ENCODE measurements at places on chromosomes 6 and 20.

DNA sequence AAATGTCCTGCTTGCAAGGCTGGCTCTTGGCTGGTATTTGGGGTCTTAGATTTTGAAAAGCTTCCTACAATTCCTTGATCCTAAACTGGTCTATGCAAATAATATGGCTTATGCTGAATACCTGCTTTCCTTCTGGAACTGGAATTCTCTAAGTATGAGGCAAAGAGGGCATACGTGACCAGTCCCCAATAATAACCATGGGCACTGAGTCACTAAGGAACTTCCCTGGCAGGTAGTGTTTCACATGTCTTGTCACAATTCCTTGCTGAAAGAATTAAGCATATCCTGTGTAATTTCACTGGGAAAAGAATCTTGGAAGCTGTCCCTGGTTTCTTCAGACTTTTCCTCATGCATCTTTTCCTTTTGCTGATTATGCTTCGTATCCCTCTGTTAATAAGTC is 106.5 kb downstream of the MMS22L start:
- DNase-seq, result no peak

GRCh38 chr6:143970456-143971218 is 37.4 kb downstream of the PLAGL1 start:
- DNase-seq, result no peak

GRCh38 chr20:36919715-36920333 is 31.7 kb downstream of the SAMHD1 start:
- DNase-seq, result no peak

- no peak for DNase-seq
Measured at GRCh38 chr6:83879746-83880145, 20.3 kb downstream of the CYB5R4 start.

DNA sequence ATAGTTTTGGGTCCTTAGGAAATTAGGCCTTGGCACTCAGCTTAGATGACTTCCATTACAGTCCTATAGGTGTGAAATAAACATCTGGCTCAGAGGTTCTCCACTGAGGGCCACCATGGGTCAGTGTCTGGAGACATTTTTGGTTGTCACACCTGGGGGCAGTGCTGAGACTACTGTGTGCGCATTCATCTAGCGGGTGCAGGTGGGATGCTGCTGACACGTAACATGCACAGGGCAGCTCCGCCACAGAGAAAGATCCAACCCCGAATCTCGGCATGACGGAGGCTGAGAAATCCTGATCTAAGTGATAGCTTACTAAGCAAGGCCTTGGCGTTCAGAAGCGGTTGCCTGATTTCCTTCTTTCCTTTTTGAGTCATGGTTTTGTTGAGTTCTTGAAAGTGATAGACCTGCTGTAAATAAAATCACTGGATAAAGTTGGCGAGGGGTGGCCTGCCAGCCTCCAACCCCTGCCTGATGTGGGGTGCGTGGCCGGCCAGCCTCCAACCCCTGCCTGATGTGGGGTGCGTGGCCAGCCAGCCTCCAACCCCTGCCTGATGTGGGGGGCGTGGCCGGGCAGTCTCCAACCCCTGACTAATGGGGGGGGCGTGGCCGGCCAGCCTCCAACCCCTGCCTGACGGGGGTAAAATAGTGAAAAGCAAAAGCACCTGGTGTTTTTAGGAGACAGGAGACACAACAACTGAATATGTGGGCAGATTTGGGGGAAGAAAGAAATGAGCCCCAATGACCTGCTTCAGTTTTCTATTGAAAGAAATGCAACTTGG is 158.1 kb downstream of the CDH26 start:
- no peak for DNase-seq

GRCh38 chr20:35223941-35224340 is 2.5 kb upstream of the MMP24 start:
- no peak for DNase-seq

DNA sequence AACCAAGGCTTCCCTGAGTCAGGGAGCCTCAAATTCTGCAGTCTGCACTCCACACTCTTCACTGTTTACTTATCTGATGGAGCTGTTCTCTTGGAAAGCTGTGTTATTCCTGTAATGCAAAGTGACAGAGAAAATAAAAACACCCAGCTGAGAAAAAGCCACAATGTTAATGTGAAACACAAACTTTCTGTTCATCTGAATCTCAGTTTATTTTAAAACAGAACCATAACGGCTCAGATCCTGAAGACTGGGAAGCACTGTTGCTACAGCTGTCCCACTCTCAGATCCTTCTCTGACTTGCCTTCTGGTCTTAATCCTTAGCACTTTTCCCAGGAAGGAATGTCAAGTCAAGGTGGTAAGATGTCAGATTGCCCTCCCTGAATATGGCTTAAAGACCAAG is 736.6 kb downstream of the DHX35 start:
- no peak for DNase-seq

- DNase-seq, result peak; percentile 23
Measured at GRCh38 chr6:166620478-166621113, 6.5 kb downstream of the RPS6KA2 start.

GRCh38 chr20:44532259-44532980 is 10.6 kb upstream of the SERINC3 start:
- DNase-seq, result no peak

DNA sequence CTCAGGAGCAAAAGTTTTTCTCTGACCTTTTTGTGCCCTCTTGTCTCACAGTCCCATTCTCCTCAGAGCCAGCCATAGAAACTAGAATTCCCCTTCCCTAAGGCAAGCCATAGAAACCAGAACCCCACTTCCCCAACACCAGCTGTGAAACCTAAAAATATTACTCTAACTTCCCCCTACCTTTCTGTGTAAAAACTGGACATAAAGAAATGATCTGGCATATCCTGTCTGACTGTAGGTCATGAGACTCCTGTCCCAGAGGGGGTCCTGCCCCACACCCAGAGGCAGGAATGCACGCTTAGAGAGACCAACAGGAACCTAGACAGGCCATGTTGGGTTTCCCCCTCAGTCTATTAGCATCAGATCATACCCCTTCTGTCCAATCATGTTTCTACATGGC is 140.6 kb upstream of the SLC22A16 start:
- no peak for DNase-seq

GRCh38 chr20:1813674-1814635 is 81.3 kb upstream of the SIRPA start:
- DNase-seq, result no peak

DNA sequence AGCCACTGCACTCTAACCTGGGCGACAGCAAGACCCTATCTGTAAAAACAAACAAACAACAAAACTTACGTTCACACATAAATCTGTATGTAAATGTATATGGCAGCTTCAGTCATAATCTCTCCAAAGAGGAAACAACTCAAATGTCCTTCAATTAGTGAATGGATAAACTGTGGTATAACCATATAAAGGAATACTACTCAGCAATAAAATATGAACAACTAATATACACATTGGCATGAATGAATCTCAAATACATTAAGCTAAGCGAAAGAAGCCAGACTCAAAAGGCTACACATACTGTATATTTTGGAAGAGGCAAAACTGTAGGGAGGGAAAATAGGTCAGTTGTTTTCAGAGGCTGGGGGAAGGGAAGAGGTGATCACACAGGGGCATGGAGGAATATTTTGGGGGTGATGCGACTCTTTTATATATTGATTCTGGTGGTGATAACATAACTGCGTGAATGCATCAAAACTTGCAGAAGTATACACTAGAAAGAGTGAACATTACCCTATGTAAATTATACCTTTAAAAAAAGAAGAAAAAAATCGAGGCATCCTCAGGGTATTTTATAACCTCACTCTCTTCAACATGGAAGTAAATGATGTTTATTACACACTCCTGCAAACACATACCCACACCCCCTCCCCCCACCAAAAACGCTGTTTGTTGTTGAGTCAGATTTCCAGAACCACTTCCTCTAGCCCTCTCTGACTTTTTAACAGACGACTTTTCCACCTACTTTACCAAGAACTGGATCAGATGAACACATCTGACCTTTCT is 115.2 kb upstream of the RNF24 start:
- DNase-seq, result no peak
